Chondrocyte (in vitro differentiated cells): ENCODE measurements at places on chromosomes 6 and 20. TPM values are rescaled to one million over a fixed set of nuclear protein-coding genes. Genes with fewer than 3 reads are reported as not detected.
A peak's percentile ranks its signal among the peaks of the same experiment; 100 is the strongest.

Gene EPB41L1
- 41.1 to 42.7 TPM (median 42.1 TPM) in 3 replicates for total RNA-seq

Gene ECT2L
- total RNA-seq: not detected in 3 replicates

- no peak for DNase-seq
These were observed 69.2 kb downstream of the MYO6 start for GRCh38 chr6:75818098-75818855.

Gene FAM184A
- total RNA-seq: 0.52 to 0.68 TPM (median 0.56 TPM) in 3 replicates

- DNase-seq: no peak
These were observed 2.3 kb downstream of the SPEF1 start for GRCh38 chr20:3778976-3779375.

DNA sequence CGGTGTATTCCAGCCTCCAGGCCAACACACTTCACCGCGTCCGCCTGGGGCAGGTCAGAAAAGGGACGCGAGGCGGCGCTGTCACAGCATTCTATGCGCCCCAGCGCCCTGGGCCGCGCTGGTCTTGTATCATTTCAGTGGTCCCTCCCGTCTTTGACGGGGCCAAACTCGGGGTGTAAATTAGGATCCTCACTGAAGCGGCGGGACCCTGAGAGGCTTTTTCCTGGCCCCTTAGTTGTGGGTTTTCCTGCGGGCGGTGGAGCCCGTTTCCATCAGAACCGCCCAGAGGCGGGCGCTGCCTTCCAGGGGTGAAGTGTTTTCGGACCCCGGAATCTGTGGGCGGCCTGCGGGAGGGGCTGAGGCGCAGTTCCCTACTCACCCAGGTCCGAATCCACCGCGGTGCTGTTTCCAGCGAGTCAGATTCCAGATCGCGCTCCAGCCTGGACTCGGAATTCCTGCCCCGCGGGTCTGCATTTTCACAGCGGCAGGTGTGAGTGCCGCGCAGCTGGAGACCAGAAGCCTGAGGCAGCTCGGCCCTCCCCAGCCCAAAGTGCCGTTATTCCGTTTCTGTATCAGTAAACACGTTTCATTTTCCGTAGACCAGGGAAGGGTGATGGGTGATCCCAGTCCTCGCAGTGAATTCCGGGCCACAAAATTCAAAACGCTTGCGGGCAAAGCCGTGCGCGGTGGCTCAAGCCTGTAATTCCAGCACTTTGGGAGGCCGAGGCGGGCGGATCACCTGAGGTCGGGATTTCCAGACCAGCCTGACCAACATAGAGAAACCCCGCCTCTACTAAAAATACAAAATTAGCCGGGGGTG lies 3.9 kb upstream of the MICB start:
- DNase-seq: no peak

Gene TXLNB
- 0.05 to 0.46 TPM (median 0.10 TPM) in 3 replicates for total RNA-seq

DNA sequence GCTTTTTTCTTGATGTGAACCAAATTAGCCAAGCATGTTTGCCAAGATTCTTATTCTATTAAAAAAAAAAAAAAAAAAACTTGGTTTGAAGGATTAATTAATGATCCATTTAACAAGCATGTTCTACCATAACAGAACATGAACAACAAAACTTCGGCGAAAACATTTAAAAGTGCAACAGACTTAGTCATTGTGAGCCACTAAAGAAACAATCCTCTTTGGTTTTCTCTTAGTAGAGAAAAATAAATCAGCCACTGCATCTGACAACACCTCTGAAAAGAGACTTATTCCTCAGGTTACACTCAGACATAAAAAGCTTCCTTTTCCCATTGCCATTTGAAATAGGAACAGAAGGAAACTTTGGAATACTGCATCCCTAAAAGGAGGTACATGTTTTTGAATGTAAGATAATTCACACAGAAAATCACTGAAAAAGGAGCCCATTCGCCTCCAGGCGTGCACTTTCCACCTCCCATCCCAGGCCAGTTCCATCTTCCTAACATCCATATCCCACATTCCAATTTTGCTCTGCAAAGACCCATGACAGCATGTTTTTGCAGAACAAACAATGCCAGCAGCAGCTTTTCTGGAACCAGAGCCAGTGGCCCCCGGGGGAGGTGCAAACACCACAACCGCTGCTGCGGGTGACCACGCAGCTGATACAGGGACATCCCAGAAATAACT lies 79.5 kb downstream of the ZMYND8 start:
- no peak for DNase-seq

Gene ACTL10
- 0.60 to 2.5 TPM (median 2.3 TPM) in 3 replicates for total RNA-seq

DNA sequence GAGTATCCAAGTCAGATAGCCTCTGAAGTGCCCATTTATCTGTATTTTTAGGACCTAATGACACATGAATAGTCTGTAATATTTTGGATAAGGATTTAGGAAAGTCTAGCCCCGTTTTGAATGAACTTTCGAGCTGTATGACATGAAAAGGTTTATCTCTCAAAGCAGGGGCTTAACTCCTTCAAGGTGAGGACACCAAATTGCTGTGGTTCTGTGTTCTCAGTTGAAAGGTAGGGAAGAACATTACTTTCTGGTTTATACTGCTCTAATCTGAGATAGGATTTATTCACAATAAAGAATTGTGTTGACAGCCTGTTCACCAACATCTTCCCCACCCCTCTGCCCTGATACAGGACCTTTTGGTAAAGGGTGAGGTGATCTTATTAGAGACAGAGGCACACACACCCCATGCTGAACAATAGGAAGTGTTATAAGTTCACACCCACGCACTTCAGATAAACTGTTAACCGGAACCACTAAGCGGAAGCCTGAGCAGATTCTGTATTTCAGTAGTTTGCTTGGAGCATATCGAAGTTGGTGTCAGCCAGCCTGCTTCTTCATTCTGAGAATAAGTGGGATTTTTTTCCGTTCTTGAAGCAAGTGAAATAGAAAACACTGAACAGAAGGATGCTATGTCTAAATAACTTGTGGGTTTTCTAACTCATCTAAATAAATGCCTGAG lies 223.3 kb downstream of the TMEM242 start:
- DNase-seq: no peak

Gene IRF4
- 0.05 TPM in 1 of 3 replicates, not detected in the others for total RNA-seq

GRCh38 chr6:30761791-30762429 lies 17.6 kb upstream of the IER3 start:
- no peak for DNase-seq

Gene TBP
- 13.2 to 14.1 TPM (median 13.4 TPM) in 3 replicates for total RNA-seq

DNA sequence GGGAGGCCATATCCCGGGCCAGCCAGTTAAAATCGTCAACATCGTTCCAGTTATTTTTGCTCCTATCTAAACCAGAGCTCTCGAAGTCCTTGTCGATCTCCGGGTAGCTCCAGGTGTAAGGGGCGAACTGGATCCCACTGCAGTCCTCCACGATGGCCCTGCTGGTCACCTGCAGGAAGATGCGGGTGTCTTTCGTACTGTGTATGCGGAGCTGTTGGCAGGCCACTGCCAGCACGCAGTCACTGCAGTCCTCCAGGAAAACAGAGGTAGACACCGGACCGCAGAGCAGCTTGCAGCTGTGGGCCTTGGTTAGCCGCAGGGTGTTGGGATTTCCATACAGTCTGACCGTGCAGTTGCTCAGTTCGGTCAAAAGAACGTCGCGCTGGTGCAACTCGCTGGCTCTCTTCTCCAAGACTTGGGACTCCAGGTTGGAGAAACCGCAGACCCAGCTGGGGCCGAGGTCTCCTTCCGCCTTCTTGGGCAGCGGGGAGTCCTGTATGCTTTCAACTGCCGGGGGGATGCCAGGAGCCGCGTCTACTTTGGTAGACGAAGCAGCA lies 742 bp downstream of the TBCC start:
- no peak for DNase-seq

DNA sequence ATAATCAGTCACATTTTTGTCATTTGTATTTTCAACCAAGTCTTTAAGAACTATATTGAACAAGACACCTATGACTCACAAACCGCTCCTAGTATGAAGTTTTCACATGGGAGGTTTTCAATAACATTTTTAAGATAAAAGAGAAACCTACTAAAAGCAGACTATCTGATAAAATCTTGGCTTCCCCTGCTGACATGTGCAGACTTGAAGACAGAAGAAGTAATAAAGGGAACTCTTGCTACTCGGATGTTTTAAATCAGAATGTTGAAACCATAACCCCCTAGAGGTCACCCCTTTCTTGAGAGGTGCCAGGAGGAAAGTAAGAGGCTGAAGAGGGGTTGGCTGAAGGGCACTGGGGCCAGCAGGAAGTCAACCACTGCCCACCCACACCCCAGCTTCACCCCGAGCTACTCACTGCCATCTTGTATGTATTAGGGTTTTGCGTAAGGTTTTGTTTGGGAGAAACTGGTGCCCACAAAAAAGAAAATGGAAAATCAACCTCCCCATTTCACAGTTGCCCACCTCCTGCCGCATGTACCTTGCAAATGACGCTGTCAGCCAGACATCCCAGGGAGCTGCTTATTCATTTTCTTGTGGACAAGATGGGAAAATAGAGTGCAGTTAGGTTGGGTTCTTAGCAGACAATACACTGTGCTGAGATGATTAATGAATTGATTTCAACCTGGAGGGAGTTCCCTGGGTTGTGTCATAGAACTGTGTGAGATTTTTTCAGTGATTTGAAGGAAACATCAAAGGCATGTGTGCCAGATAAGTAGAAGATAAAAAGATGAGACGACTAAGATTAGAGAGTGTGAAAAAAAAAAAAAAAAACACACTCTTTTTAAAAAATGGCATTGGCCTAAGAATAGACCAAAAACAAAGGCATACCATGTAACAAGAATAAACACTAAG lies 83.2 kb upstream of the TAB2 start:
- DNase-seq: no peak

Gene OPN5
- not detected in 3 replicates for total RNA-seq

Gene SLC22A16
- total RNA-seq: not detected in 3 replicates

GRCh38 chr6:53960311-53960710 lies 150.9 kb upstream of the MLIP start:
- DNase-seq: no peak

DNA sequence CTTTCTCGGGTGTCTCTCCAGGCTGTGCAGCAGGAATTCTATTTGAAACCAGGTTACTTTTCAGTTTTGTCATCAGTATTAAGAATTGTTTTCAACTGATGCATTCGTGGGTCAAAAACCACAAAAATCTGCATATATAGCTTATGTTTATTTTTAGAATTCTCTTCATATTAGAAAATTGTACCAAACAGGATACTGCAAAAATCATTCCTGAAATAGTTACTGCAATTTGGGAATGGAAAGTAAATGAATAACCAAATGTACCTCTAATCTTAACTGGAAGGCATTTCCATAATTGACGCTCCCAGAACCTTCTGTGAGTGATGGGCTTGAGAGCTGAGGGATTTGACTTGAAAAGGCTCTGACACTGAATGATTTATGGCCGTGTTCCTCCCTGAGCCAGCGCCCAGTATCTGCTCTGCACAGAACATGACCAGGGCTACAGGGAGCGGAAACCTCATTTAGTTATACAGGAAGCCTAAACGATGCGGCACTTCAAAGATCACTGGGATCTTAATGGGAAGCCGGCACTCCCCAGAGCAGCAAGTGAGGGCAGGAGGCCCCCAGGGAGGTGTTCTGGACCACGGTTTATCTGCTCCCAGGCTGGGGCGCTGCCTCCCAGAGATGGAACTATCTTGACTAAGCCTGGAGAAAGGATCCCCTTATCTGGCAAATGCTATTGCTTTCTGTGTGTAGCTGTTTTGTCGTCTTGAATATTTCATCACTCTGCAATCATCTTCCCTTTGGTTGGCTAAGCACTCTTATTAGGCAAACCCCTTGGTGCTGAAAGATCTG lies 446.0 kb downstream of the QKI start:
- DNase-seq: no peak

GRCh38 chr6:148713921-148714320 lies 32.9 kb upstream of the UST start:
- no peak for DNase-seq

Gene FOXF2
- 0.12 to 0.68 TPM in 2 of 3 replicates, not detected in the other for total RNA-seq

GRCh38 chr6:127641905-127642304 lies 64.9 kb downstream of the C6orf58 start:
- no peak for DNase-seq

Gene RAET1G
- total RNA-seq: 0.51 to 0.60 TPM (median 0.54 TPM) in 3 replicates

- peak; percentile 95 for DNase-seq
These were observed 171.2 kb upstream of the BMP5 start for GRCh38 chr6:56046576-56046975.

- no peak for DNase-seq
These were observed 15.7 kb downstream of the SASH1 start for GRCh38 chr6:148358196-148358785.

GRCh38 chr6:151092591-151092990 lies 147.2 kb upstream of the AKAP12 start:
- DNase-seq: no peak

DNA sequence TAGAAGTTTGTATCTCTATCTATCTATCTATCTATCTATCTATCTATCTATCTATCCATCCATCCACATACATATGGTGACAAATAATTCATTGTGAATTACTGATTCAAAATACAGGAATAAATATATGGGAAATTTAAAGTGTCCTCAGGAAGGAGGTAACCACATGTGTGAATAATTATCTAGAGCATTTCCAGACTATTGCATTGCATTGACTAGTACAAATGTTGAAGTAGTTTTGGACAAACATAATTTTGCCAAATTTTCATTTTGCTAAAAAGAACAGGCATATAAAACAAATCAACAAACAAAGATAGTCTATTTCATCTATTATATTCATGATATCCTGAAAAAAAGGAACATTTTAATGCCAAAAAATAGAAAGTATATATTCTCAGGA lies 192.7 kb downstream of the UTRN start:
- no peak for DNase-seq

Gene THBD
- total RNA-seq: 8.0 to 38.2 TPM (median 37.5 TPM) in 3 replicates

DNA sequence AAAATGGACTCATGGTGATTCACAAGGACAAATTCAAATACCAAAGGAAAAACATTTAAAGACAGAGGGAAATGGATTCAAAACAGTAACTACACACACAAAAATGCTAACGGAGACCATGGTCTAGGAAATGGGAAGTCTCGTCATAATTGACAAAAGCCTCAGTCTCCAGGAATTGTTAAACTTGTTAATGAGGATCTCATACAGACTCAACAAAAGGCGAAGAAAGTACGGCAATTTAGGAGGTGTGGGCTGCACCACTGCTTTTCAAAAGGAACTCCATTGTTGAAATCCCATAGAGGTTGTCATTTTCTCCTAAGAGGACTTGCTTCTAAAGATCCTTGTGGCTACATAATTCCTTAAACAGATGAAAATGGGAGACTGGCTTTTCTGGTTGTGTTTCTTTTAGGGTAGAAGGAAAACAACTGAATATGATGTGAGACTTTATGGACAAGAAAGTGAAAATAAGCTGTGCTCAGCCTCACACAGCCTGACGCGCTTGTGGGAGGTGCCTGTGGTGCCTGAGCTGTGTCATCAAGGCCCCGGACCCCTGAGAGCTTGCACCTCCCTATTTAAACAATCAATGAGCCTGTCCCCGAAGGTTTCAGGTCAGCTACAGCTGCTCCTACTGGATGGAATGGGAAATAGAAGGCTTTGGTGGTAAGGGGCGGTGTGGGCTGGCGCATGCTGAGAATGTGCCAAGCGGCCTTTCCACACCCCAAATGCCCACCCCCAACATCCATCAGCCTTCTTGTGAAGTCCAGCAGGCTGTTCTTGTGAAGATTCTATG lies 2.5 kb upstream of the CLDN20 start:
- DNase-seq: no peak

Gene POPDC3
- total RNA-seq: 2.6 to 4.6 TPM (median 3.4 TPM) in 3 replicates

Gene GPR63
- 1.1 to 1.2 TPM (median 1.2 TPM) in 3 replicates for total RNA-seq

Gene SLC22A3
- 1.4 to 1.6 TPM (median 1.4 TPM) in 3 replicates for total RNA-seq

- no peak for DNase-seq
These were observed 544 bp upstream of the TP53INP2 start for GRCh38 chr20:34703424-34704176.
